ENCODE measurements at places on chromosomes 4 and X.

- no peak for DNase-seq
Measured at GRCh38 chr4:143186649-143187048, 1.9 kb downstream of the USP38 start.

GRCh38 chr4:148006001-148006400 is 274.1 kb downstream of the ARHGAP10 start:
- DNase-seq = no peak

DNA sequence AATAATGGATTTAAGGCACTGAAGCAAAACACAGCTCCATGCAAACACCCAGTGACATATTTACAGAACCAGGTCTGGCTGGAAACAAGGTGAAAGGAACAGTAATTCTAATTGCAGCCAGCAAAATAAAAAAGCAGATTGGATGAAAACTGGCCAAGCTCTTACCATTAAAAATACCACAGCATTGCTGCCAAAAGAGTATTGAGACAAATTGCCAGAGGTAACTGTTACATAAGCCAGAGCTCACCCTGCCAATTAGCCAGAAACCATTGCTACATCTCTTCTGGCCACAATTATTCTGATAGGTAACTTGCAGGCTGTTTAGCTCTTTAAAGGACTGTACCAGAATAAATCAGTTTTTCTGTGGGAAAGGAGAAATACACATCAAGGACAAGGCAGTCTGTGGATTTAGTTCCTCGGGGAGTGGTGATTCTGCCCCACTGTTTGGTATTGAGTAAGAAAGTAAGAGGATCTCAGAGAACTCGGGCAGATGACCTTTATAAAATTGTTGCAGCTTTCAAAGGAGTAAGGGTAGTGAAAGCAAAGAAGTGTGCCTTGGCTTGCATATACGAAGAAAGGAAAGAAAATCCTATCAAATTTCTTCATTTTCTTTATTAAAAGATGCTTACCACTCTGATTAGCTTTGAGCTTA is 369.5 kb downstream of the PPP3CA start:
- DNase-seq = no peak

GRCh38 chrX:43656005-43656494 is at the start of gene MAOA:
TSS of gene MAOA (plus strand) at chrX:43656299. CDS start at chrX:43656342, 43 bp downstream.
- no peak for DNase-seq

GRCh38 chrX:45975633-45976032 is 569.6 kb downstream of the ZNF674 start:
- DNase-seq = no peak

DNA sequence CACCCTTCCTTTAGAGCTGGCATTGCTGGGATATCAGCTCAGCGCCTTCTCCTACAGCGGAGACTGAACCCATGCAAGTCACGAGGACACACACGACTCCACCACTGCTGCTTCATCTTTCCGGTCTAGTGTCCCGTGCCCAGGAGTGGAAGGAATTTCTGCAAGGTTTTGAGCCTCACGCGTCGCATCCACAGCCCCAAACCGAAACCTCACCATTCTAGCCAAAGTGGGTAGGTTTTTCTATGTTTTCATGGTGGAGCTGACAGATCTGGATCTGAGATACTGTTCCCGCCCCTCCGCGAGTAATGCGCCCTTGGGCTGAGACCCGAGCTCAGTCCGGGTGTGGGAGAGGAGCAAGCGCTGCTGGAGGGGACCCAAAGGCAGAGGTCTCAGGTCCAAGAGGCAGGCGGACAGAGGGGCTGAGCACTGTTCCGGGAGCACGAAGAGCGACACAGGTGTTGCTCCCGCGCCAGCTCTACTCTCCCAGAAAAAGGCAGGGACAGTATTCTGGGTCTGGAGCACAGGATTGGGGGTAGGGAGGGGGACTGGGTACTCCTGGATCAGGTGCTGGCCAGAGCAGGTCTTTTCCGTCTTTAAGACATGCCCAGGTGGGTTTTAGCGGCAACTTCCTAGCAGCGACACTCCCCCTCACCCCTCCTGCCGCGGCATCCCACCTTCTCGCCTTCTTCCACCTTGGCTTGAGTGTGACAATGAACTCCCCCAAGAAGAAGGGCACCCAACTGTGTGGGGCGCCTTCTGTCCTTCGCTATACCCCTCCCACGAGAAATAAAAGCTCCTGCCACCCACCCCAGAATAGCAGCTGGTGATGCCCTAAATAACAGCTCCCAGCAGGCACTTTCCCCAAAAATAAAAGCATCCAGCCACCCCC is 1.8 kb downstream of the EPHA5 start:
- DNase-seq = no peak

DNA sequence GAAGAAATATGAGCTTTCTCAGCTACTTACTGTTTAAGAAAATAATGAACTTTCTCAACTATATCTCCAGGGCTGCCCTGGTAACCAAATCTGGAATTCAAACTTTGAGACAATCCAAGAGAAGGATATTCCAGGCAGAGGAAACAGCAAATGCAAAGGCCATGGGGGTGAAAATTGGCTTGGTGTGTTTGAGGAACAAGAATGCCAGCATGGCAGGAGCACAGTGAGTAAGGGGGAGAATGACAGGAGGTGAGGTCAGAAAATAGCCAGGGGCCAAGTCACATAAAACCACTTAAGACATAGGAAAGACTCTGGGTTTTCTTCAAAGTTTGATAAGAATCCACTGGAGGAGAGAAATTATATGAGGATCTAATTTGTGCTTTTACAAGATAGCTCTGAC is 27.2 kb upstream of the BTC start:
- no peak for DNase-seq
